ENCODE measurements at places on chromosomes 13 and 19. TPM values are rescaled to one million over a fixed set of nuclear protein-coding genes. Genes with fewer than 3 reads are reported as not detected.

GRCh38 chr13:25231517-25231916 lies 55.8 kb downstream of the MTMR6 start:
- no peak overlapping the region for H3K4me3 ChIP-seq
- no peak overlapping the region for H3K27ac ChIP-seq
- peaks cover 8% of the 10 kb centered on the region for H3K27me3 ChIP-seq
- no peaks in the 10 kb centered on the region for H3K36me3 ChIP-seq
- H3K4me1 ChIP-seq: no peaks in the 10 kb centered on the region

Gene APLP1
- 19.8 TPM for total RNA-seq

- no peak overlapping the region for H3K27ac ChIP-seq
- H3K36me3 ChIP-seq: no peaks in the 10 kb centered on the region
- no peaks in the 10 kb centered on the region for H3K27me3 ChIP-seq
Observed at GRCh38 chr19:12230751-12231733, 63.6 kb downstream of the ZNF44 start.

- H3K4me1 ChIP-seq: no peaks in the 10 kb centered on the region
- H3K27ac ChIP-seq: no peak overlapping the region
- H3K36me3 ChIP-seq: no peaks in the 10 kb centered on the region
Observed at GRCh38 chr13:44668688-44669087, 92.6 kb upstream of the TSC22D1 start.

- H3K4me1 ChIP-seq: peaks cover 56% of the 10 kb centered on the region
- H3K4me3 ChIP-seq: no peak overlapping the region
- no peaks in the 10 kb centered on the region for H3K27me3 ChIP-seq
Observed at GRCh38 chr19:39139971-39140453, 14.4 kb downstream of the PAK4 start.

Gene ATP12A
- total RNA-seq: not detected

DNA sequence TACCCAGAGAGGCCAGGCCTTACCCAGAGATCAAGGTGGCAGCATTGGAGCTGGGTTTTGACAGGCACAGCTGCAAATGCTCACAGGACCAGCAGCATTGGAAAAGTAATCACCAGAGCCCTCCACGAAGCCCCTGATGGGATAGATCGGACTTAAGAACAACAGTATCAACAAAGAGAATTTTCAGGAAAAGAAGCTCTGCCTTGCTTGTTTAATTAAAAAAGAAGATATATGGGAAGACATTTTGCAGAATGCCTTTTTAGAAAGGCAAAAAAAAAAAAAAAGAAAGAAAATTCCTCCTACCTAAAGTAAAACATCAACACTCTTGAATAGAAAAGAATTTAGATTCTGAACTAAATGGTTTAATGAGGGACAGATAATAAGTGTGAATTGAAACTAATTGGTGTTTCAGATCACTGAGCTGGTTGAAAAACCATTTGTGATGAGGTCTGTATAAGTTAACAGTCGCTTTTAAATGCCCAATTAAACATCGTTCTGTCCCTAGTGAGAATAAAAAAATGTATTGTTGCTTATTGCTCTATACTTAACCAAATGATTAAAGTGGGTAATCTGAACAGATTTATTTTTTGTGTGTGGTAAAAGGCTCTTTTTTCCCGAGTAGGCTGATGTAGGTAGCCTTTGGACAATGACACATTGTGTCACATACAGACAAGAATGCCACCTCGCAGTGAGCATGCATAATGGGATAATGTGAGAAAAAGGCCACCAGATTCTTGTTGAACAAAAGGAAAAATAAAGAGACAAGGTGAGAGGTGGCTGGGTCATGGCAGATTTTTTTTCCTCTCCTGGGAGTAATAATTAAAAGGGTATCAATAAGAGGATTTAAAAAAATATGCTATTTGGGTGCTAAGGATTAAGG lies 93.0 kb upstream of the ARGLU1 start:
- no peaks in the 10 kb centered on the region for H3K27me3 ChIP-seq
- DNase-seq: no peak
- H3K4me1 ChIP-seq: no peaks in the 10 kb centered on the region
- H3K27ac ChIP-seq: no peak overlapping the region
- no peaks in the 10 kb centered on the region for H3K36me3 ChIP-seq
- no peak overlapping the region for H3K4me3 ChIP-seq

Gene OR7C2
- total RNA-seq: not detected

DNA sequence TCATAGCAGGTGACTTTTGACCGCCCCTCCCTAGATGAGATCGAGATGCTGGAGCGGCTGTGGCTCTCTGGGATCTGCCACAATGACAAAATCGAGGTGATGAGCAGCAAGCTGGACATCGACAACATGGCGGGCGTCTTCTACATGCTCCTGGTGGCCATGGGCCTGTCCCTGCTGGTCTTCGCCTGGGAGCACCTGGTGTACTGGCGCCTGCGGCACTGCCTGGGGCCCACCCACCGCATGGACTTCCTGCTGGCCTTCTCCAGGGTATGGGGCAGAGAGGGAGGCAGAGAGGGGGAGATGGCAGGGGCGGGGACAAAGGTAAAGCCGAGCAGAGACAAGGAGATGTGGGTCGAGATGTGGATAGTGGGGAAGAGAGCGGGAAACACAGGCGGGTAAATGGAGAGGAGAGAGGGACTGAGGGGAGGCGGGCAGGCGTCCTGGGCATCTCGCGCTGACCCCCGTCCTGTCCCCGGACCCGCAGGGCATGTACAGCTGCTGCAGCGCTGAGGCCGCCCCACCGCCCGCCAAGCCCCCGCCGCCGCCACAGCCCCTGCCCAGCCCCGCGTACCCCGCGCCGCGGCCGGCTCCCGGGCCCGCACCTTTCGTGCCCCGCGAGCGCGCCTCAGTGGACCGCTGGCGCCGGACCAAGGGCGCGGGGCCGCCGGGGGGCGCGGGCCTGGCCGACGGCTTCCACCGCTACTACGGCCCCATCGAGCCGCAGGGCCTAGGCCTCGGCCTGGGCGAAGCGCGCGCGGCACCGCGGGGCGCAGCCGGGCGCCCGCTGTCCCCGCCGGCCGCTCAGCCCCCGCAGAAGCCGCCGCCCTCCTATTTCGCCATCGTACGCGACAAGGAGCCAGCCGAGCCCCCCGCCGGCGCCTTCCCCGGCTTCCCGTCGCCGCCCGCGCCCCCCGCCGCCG lies 3.4 kb upstream of the GRWD1 start:
- no peak overlapping the region for H3K4me3 ChIP-seq
- H3K27me3 ChIP-seq: peaks cover 7% of the 10 kb centered on the region
- no peaks in the 10 kb centered on the region for H3K36me3 ChIP-seq
- H3K27ac ChIP-seq: no peak overlapping the region
- DNase-seq: no peak

DNA sequence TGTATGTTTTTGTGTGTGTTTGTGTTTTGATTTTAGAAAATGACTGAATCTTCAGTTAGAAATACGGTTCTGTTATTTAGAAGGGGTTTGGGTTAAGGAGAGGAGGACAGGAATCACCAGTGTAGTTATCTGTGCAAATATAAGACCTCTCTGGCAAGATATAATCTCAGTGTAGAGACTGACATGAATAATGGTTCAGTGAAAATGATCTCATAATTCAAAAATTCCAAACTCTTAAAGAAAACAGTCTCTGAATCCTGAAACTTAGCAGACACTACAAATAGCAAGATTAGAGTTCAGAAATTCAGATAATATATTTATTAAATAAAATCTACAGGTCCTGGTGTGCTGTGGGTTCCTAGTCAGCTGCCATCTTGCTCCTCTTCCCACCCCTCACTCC lies 73.5 kb downstream of the PDS5B start:
- no peaks in the 10 kb centered on the region for H3K36me3 ChIP-seq
- no peak overlapping the region for H3K4me3 ChIP-seq
- H3K27ac ChIP-seq: no peak overlapping the region
- H3K27me3 ChIP-seq: no peaks in the 10 kb centered on the region
- no peak for DNase-seq
- H3K4me1 ChIP-seq: no peaks in the 10 kb centered on the region

Gene GNA15
- total RNA-seq: 0.24 TPM
